ENCODE measurements at places on chromosomes 1 and 21.
A peak's percentile ranks its signal among the peaks of the same experiment; 100 is the strongest.

GRCh38 chr1:145545055-145545454, 62.7 kb upstream of the GPR89A start:
- no peak for DNase-seq

DNA sequence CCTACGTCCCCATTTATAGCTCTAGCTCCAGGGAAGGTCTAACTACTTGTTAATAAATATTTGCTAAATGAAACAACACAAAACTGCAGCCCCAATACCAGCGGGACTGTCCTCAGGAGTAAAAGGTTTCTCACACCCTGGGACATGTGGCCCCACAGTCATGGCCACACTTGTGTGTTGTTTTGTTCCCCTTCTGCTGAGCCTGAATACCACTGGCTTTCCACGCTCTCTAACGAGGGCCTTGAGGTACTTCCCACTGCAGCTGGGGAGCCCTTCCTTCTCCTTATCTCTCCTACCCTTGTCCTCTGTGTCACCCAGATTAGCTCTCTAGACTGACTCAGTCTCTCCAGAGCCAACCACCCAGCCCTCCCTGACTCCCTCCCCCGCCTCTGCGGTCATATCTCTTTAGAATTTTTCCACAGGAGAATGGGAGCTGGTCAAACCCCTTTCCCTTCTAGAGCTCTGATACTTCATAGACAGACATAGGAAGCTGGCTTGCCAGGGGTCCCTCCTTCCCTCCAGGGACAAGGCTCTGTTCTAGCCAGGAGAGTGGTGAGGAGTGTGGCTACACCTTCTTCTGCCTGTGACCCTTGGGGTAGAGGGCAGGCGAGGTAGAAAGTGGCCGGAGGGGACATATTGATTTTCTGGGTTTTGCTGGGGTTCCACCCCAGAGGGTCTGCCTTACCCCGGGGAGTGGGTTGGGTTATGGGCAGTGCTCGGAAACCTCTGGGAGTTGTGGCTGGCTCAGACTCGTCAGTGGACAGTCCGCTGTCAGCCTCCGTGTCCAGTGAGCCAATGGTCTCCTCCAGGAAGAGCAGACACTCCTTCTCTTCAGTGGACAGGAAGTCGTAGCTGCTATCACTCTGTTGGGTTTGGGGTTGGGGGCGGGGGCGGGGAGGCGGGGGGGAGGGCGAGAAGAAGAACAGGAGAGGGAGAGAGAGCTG, 8.1 kb downstream of the C1orf116 start:
- peak; percentile 4 for DNase-seq

- no peak for DNase-seq
Measured at GRCh38 chr1:10821388-10821787, 24.9 kb upstream of the CASZ1 start.

DNA sequence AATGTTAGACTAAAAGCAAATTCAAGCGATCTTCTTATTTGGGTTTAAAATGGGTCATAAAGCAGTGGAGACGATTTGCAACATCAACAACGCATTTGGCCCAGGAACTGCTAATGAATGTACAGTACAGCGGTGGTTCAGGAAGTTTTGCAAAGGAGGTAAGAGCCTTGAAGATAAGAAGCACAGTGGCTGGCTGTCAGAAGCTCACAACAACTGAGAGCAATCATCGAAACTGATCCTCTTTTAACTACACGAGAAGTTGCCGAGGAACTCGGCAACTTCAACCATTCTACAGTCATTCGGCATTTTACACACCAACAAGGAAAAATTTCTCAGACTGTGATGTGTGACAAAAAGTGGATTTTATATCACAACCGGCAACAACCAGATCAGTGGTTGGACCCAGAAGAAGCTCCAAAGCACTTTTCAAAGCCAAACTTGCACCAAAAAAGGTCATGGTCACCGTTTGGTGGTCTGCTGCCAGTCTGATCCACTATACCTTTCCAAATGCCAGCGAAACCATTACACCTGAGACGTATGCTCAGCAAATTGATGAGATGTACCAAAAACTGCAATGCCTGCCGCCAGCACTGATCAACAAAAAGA, 47.9 kb downstream of the ASH1L start:
- DNase-seq: no peak

DNA sequence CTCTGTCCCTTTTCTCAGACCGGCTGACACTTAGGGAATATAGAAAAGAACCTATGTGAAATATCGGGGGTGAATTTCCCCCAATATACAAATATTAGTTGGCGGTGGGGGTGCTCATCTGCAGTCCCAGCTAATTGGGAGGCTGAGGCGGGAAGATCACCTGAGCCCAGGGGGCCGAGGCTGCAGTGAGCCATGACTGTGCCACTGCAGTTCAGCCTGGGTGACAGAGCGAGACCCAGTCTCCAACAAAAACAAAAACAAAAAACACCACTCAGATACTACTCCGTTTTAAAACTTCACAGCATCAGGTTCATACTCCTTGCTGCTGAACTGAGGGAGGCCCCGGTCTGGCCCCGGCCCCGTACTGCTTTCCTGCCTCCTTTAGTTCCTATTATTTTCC, 5.9 kb upstream of the EXOSC10 start:
- no peak for DNase-seq

- DNase-seq: no peak
Measured at GRCh38 chr1:33377756-33378155, 53.1 kb downstream of the PHC2 start.

GRCh38 chr1:64912191-64912590, 54.2 kb downstream of the JAK1 start:
- no peak for DNase-seq

DNA sequence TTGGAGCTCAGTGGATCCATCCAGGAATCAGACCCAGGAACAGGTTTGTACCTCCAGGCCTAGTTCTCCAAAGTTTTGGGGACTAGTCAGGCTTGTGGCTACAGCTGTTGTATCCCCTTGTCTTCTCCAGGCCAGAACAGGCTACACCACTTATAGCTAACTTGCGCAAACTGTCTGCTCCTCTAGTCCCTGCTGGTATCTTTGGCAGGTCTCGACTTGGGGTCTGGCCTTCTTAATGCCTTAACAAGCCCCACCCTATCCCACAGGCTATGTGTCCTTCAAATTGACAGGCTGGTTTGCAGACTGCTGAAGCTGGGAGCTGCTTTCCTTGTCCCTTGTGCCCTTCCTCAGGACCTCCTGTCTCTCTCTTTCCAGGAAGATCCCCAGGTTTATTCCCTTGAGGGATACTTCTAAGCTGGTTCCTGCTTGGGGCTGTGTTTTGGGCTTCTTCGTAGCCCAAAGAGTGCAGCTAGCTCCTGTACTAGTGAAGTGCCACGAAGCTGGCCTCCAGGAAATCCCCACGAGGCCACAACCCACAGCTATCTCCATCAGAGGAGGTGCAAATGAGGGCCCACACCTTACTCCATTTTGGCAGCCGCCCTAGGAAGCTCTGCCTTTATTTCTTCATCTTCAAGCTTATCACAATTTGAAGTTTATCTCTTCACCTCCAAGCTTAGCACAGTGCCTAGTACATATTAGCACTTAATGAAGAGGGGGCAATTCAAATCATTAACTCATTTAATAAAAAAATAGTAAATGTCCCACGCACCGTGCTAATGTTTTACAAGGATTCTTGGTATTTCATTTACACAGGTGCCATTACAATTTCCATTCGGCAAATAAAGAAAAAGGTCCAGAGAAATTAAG, 683 bp upstream of the DMAP1 start:
- DNase-seq: no peak

GRCh38 chr1:14403961-14404645, 194.4 kb upstream of the KAZN start:
- no peak for DNase-seq

- DNase-seq: no peak
Measured at GRCh38 chr1:220326578-220326977, 54.3 kb upstream of the RAB3GAP2 start.

DNA sequence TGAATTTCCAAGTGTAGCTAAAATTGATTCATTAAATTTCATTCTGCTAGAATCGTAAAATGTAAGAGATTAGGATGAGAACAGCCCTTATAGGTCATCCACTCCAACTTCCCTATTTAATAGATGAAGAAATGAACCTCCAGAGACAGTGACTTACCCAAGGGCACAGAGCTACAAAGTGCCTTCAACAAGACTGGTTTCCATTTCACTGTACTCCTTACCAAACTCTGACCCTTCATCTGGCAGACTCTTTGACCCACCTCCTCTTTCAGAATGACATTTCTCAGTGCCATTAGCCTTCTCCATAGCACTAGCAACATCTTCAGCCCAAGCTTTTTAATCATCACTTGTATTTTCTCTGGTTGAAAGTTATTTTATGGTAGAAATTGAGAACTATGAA, 161.3 kb downstream of the NEK7 start:
- DNase-seq: no peak

DNA sequence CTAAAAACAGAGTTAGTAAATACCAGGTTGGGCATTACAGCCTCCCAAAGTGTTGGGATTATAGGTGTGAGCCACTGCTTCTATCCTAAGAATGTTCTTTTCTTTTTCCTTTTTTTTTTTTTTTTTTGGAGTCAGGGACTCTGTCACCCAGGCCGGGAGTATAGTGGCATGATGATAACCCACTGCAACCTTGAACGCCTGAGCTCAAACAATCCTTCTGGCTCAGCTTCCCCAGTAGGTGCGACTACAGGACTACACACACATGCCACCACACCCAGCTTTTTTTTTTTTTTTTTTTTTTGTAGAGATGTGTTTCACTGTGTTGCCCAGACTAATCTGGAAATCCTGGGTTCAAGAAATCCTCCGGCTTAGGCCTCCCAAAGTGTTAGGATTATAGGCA, 5.9 kb downstream of the ZBTB8OS start:
- DNase-seq: no peak

DNA sequence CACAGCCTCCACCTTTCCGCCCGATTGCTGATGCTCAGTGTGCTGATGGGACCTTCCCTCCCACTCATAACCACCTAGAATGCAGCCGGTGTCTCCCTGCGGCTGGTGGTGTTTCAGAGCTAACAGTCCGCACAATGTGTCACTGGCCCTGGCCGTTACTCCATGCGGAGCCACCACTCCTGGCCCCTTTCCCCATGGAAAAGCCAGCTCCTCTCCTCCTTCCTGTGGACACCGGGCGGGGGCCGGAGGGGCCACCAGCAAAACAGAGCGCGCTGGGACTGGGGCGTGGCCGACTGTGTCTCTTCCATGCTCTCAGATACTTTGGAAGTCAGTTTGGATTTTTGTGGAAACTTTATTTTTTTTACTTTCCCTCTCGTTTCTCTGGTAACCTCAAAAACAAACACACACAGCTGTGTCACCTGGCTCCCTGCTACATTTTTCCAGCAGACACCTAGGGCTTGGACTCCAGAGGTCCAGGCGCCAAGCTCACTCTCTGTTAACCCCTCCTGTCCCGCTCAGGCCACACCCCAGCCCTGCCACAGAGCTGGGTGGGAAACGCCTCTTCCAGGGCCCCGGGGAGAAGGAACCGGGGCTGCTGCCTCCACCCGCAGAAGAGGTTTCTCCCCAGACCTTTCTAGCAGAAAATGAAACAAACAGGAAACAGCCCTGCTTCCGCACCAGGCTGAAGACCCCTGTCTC, 32.5 kb upstream of the COL6A2 start:
- no peak for DNase-seq

GRCh38 chr1:161872506-161872905, 106.4 kb downstream of the ATF6 start:
- DNase-seq: no peak

- DNase-seq: no peak
Measured at GRCh38 chr21:34552360-34553098, 40.5 kb upstream of the KCNE1 start.

DNA sequence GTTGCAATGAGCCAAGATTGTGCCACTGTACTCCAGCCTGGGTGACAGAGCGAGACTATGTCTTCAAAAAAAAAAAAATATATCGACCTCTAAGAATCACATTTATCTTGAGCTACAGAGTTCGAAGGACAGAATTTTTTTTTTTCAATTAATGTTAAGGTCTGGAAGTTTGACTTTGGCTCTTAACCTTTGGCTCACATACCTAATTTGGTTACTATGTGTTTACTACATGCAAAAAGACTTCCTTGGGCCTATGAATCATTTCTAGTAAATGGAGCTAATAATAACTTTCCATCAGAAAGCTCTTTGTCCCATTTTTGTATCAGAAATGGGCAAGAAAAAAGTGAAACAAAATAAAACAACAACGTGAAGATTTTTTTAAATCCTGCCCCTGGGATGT, 351.2 kb downstream of the SMYD3 start:
- no peak for DNase-seq

DNA sequence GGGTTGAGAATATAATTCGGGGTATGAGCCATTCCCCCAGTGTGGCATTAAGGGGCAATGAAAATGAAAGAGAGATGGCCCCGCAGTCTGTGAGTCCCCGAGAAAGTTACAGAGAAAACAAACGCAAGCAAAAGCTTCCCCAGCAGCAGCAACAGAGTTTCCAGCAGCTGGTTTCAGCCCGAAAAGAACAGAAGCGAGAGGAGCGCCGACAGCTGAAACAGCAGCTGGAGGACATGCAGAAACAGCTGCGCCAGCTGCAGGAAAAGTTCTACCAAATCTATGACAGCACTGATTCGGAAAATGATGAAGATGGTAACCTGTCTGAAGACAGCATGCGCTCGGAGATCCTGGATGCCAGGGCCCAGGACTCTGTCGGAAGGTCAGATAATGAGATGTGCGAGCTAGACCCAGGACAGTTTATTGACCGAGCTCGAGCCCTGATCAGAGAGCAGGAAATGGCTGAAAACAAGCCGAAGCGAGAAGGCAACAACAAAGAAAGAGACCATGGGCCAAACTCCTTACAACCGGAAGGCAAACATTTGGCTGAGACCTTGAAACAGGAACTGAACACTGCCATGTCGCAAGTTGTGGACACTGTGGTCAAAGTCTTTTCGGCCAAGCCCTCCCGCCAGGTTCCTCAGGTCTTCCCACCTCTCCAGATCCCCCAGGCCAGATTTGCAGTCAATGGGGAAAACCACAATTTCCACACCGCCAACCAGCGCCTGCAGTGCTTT, 9.4 kb downstream of the PROX1 start:
- no peak for DNase-seq

GRCh38 chr1:174768516-174768915, 231.2 kb upstream of the CACYBP start:
- no peak for DNase-seq

DNA sequence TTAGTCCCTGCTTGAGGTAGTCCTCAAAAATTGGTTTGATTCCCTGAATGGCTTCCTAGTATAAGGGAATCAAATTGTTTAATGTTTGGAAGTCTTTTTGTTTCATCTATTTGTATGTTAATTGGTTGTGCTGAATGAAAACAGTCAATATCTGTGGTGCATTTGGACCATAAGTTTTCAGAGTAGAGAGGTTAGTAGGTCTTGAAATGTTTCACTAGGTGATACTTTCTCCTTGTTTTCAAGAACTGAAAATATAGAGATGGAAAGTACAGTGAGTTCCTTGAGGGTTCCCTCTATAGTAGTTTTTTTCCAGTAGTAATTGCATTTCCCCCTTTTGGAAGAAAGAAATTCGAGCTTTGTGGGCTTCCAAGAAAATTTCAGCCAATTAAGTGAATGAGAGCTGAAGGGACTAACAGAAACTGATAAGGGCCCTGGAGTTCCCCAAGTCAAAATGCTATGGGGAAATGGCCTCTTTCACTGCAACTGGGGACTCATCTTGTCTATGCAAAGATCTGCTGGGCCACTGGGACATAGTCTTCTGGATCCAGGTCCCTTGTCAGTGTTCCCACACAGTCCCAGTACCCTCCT, 18.6 kb upstream of the CEP350 start:
- no peak for DNase-seq

Measured in activated CD4-positive, alpha-beta T cell treated with anti-CD3 and anti-CD28 coated beads for 24 hours (primary cell).